Stimulated activated CD4-positive, alpha-beta T cell treated with anti-CD3 and anti-CD28 coated beads, Interleukin-1b, Interleukin-23, amount 100 ng/mL, for 1 hour (primary cell): ENCODE measurements at places on chromosomes 6 and 20.

- no peak for DNase-seq
These were observed 6.4 kb upstream of the ZBTB46 start for GRCh38 chr20:63837479-63837878.

DNA sequence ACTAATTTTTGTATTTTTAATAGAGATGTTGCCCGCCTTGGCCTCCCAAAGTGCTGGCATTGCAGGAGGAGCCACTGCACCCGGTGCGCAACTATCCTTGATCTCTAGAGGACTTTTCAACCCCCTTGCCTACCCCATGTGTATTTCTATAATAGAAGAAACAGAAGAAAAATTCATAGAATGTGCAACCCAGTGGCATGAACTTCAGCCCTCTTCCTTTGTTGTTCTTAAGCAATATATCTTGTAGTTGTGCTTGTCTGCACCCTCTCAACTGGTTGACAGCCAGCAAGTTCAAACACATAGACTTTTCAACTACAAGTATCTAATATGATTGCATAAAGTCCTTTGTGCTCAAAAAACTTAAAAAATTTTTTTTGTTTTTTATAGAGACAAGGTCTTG is 72.3 kb upstream of the NCOA3 start:
- no peak for DNase-seq

DNA sequence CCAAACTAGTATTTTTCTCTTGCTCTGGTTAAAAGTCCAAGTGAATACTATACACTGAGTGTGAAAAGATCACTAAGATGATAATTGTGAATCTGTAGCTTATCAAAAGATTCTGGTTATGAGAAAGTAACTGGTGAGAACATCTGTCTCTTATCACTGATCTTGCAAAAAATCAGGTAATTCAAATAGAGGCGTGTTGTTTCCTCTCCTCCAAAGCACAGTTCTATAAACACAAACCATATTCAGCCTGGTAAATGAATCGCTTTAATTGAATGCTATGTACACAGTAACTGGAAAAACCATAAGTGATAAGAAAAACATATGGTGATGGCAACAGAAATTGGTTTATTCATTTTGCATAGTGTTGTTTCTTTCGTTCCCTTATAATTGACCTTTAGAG is 161.0 kb downstream of the RALGAPA2 start:
- DNase-seq = no peak

DNA sequence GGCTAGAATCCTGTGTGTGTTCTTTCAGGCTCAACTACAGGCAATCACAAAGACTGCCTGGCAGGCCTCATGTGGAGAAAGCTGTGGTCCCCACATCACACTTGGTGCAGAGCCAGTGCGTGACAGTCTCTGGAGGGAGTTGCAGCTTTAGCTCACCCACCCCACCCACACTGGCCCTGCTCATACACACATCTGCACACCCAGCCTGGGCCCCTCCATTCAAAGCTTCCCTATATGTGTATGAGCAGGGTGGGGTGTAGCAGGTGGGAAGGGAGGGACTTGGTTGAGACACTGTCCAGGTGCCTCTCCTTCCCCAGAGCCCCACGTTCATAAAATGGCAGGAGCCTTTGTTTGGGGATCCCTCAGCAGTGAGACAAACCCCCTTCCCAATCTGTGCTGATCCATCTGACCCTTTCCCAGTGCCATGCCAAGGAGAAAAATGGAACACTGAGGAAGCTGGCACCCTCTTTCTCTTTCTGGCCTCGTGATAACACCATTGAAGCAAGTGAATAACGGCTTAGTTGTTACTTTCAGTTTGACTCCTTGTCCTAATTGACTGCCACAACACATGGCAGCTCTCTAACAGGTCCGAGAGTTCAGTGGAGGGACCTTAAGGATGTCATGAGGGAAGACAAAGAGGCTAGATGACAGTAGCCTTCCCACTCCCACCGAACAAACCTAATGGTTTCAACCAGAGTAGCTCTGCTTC is 53.8 kb upstream of the NRSN1 start:
- no peak for DNase-seq

DNA sequence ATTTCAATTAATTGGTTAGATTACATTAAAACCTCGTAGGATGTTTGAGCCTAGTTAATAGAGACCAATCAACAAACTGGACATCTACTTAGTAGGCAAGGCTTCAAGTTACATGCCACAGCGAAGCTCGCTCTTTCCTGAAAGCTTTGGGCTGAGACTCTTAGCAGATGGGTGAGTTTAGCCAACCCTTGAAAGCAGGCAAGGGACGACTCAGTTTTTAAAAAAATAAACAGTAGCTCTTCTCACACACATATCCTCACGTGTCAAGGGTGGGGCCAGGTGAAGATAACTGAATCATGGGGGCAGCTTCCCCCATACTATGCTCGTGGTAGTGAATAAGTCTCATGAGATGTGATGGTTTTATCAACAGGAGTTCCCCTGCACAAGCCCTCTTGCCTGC is 775 bp downstream of the MTFR2 start:
- DNase-seq = no peak

DNA sequence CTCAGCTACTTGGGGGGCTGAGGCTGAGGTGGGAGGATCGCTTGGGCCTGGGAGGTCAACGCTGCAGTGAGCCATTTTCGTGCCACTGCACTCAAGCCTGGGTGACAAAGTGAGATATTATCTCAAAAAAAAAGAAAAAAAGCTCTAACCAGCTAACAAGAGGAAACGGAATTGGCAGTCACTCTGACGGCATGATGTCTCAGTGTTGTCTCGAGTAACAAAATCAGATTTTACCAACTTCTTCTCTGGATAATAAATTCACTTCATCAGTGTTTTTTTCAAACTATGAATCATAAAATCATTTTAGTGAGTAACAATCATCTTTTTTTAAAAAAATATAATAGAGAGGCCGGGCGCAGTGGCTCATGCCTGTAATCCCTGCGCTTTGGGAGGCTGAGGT is 12.6 kb downstream of the KIF16B start:
- DNase-seq = no peak

DNA sequence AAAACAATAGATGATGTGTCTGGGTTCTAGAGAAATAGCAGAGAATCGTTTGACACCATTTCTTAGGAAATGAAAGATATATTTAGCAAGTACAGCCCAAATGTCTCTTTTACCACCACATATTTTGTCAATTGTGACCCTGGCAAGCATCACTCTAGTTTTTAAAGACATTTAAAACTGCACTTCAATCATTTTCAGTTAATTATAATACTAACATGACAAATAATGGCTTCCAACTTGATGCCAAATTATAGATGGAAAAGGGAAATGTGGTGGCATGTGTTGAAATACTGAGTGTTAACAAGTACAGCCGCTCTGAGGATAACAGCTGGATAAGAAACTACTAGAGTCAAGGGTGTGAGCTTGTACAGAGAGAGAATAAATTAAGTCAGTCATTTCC is 648.9 kb downstream of the FRK start:
- DNase-seq = no peak

DNA sequence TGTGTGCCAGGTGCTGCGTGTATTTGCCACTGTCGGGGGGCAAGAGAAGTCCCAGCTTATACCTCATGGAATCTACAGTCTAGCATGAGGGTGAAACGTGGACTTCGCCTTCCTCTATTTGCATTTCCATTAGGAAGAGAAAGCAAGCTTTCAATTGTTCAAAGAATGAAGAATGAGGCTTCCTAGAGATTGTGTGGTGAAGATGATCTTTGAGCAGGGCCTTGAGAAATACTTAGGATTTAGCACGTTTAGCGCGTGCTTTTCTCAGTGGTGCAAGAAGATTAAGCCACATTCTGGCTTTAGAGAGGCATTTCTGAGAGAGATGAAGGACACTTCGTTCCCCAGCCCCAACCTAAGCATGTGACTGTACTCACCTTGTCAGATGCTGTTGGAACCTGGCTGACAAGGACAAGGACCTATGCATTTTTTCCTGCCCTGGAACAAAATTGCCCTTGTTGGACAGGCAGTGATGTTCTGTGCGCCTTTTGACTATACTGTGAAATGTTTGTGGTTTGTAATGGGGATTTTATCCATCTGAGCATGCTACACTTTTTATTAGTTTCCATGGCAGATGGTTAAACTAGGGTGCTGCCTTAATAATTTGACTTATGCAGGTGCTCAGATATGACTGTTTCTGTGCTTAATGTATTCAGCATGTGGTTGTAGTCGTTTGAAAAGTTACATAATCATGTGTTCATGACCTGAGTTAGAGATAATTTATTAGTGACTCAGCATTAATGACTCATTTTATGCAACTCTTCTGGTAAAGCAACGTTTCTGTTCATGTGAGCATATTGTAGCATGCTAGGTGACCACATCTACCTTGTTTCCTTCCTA is 10.7 kb downstream of the TULP4 start:
- no peak for DNase-seq

DNA sequence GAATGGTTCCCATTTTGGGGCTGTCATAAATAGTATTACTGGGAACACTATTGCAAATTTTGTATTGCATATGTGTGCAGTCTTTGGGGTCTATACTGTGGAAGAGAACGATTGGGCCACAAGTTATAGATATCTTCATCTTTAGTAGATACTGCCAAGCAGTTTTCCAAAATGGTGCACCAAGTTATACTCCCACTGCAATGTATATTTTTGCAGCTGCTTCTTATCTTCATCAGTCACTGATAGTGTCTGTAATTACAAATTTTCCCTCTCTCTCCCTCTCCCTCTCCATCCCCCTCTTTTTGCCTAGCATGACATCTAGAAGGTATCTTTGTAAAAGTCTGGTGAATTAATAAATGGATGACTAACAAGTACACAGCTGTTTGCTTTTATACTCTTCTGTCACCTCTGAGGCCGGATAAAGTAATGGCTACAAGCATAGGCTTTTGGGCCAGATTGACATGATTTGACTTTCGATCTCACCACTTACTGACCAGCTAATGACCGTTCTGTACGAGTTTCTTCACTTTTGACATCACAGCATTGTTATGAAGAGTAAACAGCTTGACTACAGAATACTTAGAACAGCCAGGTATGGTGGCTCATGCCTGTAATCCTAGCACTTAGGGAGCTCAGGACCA is 113.3 kb upstream of the SLC2A12 start:
- DNase-seq = no peak

GRCh38 chr6:106377061-106377540 is 16.6 kb downstream of the CRYBG1 start:
- no peak for DNase-seq

DNA sequence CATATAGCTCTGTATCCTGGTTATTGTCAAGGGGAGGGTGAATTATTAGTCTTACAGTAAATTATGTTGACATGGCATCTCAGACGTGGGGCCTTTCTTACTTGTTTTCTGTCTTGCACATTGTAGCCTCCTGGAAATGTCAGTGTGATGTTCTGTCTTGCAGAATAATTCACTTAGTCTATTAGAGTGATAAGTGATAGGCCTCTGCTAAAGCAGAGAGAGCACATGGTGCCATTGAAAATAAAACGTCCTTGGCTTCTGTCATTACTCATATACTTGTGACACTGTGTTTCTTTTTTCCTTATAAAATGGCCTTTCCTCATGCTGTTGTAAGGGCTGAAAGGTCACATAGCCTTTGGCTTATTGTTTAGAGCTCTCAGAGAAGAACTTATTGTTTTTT is 531.0 kb downstream of the EPM2A start:
- DNase-seq = no peak

DNA sequence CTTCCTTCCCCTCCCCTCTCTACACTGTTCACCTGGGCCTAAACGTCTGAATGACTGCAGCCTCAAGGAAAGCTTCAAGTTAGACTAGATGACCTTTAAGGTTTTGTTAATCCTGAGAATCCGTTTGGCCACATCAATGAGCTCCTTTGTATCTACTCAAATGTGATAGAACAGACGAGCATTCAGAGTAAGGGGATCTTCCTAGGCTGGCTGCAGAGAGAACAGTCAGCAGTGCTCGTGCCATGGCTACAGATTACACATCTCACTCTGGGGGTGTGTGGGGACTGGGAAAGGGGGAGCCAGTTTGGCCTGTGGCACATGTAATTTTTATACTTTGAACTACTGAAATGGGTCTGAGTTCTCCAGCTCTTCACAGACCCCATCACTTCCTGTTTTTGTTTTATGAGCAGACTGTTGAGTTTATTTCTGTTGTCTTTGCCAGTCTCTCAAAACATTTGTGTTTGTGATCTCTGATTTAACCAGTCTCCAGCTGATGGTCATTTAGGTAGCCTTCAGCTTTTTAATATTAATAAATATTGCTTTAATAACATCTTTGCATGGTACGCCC is 50.9 kb downstream of the KCNS1 start:
- DNase-seq = no peak

- no peak for DNase-seq
These were observed 150.4 kb downstream of the C6orf58 start for GRCh38 chr6:127727260-127727953.

- DNase-seq = no peak
These were observed 56.6 kb downstream of the ARID1B start for GRCh38 chr6:156833755-156834154.

- DNase-seq = no peak
These were observed 135.7 kb upstream of the CCDC28A start for GRCh38 chr6:138637822-138638221.

GRCh38 chr20:62901891-62902290 is 24.4 kb downstream of the DIDO1 start:
- no peak for DNase-seq

DNA sequence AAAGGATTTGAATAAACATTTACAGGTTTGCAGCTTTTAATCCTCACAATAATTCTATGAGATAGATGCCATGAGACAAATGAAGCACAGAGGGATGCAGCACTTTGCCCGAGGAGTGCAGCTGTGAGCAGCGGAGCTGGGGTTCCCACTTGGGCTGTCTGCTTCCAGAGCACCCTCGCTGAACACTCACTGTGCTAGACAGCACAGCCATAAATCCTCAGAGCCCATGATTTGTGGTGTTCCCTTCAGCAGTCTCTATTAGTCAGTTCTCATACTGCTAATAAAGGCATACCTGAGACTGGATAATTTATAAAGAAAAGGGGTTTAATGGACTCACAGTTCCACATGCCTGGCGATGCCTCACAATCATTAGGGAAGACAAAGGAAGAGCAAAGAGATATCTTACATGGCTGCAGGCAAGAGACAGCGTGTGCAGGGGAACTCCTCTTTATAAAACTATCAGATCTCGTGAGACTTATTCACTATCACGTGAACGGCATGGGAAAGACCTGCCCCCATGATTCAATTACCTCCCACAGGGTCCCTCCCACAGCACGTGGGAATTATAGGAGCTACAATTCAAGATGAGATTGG is 25.3 kb upstream of the CTAGE9 start:
- DNase-seq = no peak

DNA sequence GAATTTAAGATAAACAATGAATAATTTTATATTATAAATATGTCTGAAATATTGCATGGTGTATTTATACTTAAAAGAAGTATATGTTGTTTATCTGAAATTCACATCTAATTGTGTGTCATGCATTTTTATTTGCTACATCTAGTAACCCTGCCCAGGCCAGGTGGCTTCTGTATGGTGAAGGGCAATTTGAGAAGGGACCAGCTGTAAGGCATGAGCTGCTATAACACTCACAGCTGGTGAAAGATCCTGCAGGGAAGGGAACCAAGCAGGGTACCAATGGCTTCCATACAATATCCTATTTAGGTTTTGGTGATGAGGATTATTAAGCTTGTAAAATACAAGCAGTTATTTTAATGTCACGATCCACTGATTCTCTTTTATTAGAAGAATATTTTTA is 921.8 kb upstream of the GJE1 start:
- DNase-seq = no peak
